GM23248 (cell line): ENCODE measurements at places on chromosomes 16 and 17. TPM values are rescaled to one million over a fixed set of nuclear protein-coding genes. Genes with fewer than 3 reads are reported as not detected.

TMED6 gene
- not detected in 2 replicates for total RNA-seq

SCNN1G gene
- not detected in 2 replicates for total RNA-seq

DOC2A gene
- total RNA-seq, result not detected in 2 replicates

SULT1A4 gene
- 4.6 TPM in 1 of 2 replicates, not detected in the other for total RNA-seq

ENPP7 gene
- not detected in 2 replicates for total RNA-seq

KRTAP9-9 gene
- total RNA-seq, result not detected in 2 replicates

ATP1B2 gene
- total RNA-seq, result not detected in 2 replicates

KNOP1 gene
- total RNA-seq, result 8.0 and 11.8 TPM in 2 replicates

PMFBP1 gene
- not detected in 2 replicates for total RNA-seq

RAB26 gene
- not detected in 2 replicates for total RNA-seq

ADAM11 gene
- 0.22 and 0.63 TPM in 2 replicates for total RNA-seq

ASPA gene
- total RNA-seq, result 0.63 TPM in 1 of 2 replicates, not detected in the other

ABCA8 gene
- total RNA-seq, result 8.0 and 14.4 TPM in 2 replicates

GALR2 gene
- not detected in 2 replicates for total RNA-seq

HS3ST4 gene
- not detected in 2 replicates for total RNA-seq

SNAI3 gene
- total RNA-seq, result not detected in 2 replicates

CHST4 gene
- total RNA-seq, result not detected in 2 replicates

ALOX12B gene
- total RNA-seq, result not detected in 2 replicates

SLFN11 gene
- 49.3 and 59.7 TPM in 2 replicates for total RNA-seq

CHST6 gene
- total RNA-seq, result 0.65 and 0.76 TPM in 2 replicates
